ENCODE measurements at places on chromosomes 3 and 15.

DNA sequence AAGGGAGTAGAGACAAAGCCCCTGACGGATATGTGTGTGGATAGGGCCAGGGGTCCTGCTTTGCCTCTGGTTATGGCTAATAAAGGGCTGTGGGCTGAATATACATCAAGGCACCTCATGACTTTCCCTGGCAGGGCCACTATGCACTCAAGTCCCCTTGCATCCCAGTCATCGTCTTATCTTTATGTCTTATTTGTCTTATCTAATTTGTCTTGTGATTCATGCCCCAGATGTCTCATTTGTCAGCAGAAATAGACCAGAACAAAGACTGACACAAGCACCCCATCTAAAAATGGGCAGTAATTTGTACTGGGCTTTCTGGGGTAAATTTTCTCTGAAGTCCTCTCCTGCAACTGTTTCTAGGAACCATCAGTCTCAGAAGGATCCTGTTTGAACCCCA is 68.6 kb downstream of the ITGA11 start:
- DNase-seq = no peak

DNA sequence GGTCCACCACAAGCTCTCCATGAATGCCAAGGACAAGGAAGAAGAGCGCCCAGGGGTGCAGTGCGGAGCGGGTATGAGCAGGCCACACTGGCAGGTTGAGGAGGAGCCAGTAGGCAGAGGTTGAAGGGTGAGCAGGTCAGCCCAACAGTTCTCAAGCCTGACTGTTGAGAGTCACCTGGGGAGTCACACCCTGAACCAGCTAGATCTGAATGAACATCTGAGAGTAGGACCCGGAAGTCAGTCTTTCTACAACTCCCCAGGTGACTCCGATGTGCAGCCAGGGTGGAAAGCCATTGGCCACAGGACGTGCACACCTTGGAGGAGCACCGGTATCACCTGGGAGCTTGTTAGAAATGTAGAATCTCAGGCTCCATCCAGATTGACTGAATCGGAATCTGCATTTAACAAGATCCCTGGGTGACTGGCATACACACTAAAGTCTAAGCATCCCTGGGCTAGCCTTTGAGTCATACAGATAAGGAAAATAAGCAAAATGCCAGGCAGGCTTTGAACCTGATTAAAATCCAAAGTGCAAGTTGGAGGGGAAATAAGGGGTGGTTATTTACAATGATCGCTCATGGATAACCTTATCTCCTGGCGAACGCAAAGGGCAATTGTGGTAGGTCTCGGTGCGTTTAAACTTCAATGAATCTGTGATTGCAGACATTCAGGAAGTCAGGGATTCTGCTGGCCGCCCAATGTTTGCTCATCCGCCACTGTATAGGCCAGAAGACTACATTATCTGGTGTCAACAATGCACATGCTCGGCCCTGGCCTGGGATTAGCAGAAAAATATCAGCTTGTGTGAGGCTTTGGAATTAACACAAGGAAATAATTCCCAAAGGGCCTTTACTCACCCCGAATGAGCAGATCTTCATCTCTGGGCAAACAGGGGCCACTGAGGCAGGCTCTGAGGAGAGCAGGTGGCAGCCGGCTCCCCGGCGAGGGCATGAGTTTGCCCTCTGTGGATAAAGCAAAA is 11.7 kb upstream of the LYZL4 start:
- no peak for DNase-seq

- DNase-seq = no peak
These were observed 2.0 kb downstream of the PDIA5 start for GRCh38 chr3:123068601-123069381.

DNA sequence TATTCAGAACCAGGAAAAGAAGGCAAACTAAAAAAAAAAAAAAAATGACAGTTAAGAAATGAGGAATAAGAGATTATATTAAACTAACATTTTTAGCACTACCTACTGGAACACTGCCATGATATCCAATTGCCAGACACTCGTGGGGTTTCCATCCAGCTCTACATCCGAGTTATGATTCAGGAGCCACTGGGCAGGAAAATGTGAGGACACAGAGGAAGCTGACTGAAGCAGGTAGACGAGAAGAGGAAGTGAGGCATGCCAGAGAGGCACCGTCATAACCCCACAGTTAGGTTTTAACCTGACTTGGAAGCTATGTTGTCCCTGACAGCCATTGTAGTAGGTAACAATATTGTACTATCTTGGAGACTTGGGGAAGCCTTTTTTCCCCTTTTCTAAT is 495.0 kb downstream of the NLGN1 start:
- no peak for DNase-seq

DNA sequence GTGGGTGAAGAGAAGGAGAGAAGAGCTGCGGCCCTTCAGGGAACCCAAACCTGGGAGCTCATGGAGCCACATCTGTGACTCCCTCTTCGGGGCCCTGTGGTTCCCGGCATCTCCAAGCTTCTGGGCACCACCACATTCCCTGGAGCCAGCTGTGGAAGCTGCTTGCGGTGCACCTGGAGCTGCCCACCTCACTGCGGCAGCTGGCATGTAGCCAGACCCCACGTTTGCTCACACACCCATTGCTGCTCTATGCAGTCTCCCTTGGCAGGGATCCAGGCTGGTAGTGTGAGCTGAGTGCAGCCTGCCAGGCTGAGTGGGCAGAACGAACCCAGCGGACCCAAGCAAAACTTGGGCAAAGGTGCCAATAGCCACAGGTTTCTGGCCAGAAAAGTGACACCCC is 16.8 kb upstream of the PLA2G4E start:
- peak; percentile 22 for DNase-seq

- DNase-seq = no peak
These were observed 32.3 kb downstream of the STOML1 start for GRCh38 chr15:73959801-73960200.

GRCh38 chr15:81941479-81941878 is 104.3 kb downstream of the MEX3B start:
- no peak for DNase-seq

DNA sequence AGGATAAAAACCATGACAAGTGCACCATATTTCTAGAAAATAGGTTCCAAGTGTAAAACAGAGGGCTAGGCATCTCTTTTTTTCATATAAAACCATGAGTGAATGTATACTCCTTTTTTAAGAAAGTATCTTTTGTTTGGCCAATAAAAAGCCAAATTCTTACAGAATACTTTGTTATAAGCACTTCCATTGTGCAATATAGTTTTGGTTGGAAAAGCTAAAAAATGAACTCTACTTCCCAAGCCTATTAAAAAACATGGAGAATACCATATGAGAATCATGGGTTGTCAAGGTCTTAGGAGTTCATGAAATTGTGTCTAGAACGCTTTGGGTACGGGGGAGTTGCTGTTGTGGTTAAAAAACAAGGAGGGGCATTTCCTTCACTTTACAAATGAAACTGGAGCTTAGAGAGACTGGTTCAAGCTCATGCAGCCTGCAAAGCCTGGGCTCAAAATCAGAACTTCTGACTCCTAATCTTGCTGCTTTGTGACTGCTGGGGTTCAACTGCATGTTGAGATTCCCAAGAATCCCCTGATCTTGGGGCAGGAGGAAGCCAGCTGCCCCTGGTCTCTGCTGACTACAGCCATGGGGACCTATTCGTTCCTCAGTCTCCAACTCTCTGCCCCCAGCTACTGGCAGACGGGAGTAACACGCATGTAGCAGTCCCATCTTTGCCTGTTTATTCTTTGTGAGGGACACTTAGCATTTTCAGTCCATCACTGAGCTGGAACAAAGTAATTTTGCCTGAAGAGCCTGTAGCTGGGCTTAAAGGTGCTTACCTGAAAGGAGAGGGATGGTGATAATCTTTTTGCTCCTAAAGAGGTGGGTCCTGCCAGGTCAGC is 229.1 kb downstream of the CHST2 start:
- DNase-seq = no peak

GRCh38 chr3:155704771-155705559 is 39.9 kb downstream of the PLCH1 start:
- DNase-seq = peak; percentile 53

DNA sequence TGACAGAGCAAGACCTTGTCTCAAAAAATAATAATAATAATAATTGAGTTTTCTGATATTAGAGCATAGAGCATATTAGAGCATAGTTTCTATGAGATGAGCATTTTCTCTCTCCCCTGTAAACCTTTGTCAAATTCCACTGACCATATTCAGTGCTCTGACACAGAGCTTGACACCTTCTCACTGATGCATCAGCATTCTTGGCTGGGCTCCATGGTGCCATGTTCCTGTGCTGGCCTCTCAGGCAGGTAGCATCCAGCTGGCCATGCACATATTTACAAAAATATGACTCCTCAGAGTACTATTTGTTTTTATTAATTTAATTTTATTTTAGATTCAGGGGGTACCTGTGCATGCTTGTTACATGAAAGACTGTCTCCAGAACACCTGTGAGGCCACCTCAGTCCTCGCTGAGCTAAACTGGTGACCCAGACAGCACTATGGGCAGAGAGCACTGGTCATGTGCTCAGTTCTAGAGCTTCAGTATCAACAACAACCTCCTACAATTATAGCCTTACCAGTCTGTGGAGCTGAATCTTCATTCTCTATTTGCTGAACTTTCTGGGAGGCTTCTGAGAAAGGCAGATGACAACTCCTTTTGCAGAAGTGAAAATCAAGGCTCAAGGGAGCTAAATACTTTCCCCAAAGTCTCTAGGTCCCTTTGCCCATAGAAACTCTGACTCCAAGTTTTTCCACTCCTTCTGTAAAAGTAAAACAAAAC is 21.6 kb upstream of the SLC28A2 start:
- DNase-seq = no peak

DNA sequence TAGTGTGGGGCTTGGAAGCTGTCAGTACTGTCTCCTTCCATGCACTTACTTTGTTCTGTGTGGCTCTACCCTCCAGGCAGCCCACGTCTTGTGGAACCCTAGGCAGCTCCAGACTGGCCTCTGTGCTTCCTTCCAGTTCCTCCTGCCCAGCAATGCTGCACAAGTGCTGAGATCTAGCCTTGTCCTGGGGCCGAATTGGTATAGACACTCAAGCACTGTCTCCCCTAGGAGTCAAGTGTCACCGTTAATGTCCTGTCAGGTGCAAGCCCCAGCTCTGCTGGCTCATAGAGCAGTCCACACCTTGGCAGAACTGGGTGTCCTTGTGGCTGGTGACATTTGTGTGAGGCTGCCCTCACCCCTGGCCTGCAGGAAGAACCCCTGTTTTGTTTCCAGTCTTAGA is 130.1 kb downstream of the EEFSEC start:
- no peak for DNase-seq

DNA sequence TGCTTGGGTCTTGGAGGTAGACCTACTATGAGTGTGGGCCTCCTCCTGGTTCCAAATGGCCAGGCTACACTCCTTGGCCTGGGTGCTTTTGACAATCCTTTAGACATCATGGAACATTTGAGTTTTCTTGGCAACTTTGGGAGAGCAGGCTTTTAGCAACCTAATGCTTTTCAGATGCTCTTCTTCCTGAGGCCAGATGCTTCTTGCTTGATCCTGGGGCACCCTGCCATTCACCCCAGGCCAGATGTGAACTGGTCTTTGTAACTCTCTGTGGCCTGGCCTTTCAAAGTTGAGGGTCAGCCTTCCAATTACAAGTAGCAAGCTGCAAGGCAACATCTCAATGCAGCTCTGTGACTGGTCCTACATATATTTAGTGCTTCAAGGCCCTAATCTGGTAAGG is 40.5 kb downstream of the RTP1 start:
- DNase-seq = no peak

DNA sequence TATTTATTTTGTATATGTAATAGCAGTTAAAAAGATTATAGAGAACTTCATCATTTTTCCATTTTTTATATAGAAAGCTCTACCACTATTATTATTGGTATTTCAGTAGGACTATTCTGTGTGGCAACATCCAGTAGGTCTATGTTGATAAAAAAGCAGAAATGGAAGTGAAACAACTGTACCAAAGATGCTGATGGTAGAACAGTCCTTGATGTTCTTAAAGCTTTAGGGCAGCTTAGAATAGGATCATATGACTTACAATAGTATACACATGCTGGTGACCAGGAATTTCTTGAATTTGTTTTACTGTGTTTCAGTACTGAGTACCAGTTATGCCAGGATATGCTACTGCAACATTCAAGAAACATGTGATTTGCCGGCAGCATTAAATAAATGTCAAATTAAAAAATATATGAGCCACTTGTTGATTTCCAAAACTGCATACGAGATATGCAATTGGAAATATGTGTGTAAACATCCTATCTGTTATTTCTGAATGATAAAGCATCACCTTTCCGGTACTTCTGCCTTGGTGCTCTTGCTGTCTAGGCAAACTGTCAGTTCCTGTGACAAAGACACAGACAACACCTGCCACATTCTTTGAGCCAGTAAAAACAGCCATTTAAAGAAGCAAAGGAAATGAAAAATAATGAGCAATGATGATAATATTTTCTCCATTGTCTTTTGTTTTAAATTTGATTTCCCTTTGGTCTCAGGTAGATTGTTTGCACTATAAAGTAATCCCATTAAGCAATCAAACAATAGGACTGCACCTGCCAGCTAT is 649.2 kb downstream of the ZPLD1 start:
- no peak for DNase-seq

GRCh38 chr3:176953106-176954060 is 243.9 kb downstream of the TBL1XR1 start:
- no peak for DNase-seq

DNA sequence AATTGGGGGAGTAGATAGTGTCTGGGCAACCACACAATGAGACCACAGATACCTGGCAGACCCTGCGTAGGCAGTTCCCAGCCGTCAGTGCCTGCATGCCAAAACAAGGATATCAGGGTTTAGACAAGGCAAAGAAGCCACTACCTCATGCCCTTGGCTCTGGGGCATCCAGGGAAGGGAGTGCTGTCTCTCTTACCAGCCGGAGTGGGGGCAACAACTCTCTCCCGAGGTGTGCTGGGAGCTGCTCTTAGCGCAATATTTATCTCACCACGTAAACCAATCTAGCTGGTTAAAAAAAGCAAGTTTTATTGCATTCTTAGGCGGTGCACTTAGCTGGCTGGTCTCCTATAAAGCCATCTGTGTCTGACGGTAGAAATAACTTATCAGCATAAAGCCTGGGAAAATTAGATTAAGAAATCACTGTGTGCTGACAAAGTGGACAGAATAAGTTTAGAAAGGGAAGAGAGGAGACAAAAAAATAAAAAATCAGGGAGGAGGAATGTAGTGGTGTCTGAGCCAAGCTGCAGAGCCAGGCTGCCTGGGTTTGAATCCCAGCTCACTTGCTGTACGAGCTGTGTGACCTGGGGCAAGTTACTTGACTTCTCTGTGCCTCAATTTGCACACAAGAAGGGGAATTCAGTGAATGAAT is 273.2 kb downstream of the PDZRN3 start:
- DNase-seq = no peak

GRCh38 chr15:101167753-101168462 is 83.9 kb downstream of the CHSY1 start:
- no peak for DNase-seq
